NCI-H524 treated with DMSO at 0.1 percent for 48 hours (cell line): ENCODE measurements at places on chromosomes 16 and 17.

GRCh38 chr17:12053552-12053951 is 32.9 kb downstream of the MAP2K4 start:
- DNase-seq, result no peak

- no peak for DNase-seq
These were observed 41.0 kb upstream of the SREBF1 start for GRCh38 chr17:17877529-17878358.

GRCh38 chr17:29611351-29612093 is 11.2 kb downstream of the CORO6 start:
- DNase-seq, result no peak

GRCh38 chr17:82817947-82818346 is 21.9 kb downstream of the ZNF750 start:
- no peak for DNase-seq

DNA sequence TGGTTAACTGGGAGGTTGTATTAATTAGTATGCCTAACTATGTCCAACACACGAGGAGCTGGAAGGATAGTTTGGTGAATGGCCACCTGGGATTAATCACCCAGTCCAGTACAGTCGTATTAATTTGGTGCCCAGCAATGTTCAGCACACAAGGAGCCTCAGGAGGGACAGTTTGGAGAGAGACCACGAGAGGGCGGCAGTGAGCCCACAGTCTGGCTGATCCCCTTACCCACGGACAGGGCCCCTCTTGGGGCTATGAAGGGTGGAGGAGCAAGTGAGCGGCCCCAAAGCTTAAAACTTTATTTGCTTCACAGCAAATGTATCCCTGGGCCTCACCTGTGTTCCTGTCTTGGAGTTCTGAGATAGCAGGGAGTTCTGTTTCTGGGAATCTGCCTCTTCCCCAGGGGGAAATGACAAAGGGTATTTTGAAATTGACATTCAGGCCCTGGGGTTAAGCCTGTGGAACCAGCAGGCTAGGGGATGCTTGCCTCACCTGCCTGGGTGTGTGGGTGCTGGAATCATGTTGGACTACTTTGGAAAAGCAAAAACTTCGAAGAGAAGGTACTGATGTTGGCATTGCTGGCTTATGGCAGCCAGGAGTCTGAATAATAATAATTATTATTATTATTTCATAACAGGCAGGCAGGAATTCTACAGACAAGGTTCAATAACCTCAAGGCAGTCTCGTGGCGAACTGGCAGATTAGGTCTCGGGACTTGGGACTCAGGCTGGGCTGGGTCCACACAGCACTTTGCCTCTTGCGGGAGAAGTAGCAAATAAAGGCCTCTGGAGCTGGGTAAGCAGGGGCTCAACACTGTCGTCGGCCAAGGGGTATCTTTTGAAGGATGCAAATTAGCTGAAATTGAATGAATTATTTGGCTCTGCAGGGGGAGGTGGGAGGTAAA is 227.6 kb upstream of the ASIC2 start:
- DNase-seq, result no peak

- DNase-seq, result no peak
These were observed 77.4 kb downstream of the JPH3 start for GRCh38 chr16:87679593-87680271.

DNA sequence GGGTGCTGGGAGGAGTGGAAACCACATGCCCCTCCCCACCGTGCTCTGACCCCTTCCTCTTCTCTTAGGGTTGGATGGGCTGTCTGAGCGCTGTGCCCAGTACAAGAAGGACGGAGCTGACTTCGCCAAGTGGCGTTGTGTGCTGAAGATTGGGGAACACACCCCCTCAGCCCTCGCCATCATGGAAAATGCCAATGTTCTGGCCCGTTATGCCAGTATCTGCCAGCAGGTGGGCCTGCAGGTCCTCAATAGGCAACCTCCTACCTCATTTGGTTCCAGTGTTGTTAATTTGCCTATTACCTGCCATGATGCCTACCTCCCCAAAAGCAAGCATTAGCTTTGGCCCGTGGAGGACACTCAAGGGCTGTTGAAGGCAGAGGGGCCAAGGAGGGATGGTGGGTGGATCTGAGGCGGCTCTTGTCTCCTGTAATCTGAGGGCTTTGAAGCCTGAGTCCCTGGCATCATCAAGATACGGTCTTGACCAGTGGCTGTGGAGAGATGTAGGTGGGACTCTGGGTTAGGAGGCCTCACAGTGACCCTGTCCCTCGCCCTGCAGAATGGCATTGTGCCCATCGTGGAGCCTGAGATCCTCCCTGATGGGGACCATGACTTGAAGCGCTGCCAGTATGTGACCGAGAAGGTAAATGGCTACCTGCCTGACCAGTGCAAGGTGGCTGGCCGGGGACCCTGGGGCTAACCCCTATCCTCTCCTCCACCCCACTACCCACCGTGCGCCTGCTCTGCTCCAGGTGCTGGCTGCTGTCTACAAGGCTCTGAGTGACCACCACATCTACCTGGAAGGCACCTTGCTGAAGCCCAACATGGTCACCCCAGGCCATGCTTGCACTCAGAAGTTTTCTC is 3.4 kb downstream of the ALDOA start:
- no peak for DNase-seq
